ENCODE measurements at places on chromosomes 11 and 22.

DNA sequence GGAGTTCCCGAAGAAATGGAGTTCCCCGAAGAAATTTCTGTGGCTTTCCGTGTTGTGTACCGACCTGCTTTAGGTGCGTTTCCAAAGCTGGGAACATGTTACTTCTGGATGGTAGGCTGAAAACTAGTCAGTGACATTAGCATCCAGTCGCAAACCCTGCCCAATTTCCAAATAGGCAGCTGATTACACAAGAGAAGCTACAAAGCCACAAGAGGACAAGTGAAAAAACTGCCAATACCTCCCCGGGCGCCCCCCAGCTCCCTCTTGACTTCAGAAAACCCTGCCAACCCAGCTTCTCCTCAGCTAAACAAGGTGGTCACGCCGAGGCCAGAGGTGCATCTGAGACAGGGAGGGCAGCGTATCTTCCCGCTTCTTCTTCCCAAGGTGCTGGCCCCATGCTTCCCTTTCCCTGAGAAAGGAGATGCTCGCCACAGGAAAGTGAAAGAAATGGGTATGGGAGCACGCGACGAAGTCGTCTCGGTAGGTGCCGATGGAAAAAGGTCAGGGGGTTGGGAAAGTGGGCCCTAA is 551 bp downstream of the AGBL2 start:
- DNase-seq = no peak

- DNase-seq = no peak
Observed at GRCh38 chr11:118135051-118135795, 17.4 kb downstream of the SCN4B start.

GRCh38 chr22:36872084-36872483 is 11.3 kb downstream of the NCF4 start:
- no peak for DNase-seq

DNA sequence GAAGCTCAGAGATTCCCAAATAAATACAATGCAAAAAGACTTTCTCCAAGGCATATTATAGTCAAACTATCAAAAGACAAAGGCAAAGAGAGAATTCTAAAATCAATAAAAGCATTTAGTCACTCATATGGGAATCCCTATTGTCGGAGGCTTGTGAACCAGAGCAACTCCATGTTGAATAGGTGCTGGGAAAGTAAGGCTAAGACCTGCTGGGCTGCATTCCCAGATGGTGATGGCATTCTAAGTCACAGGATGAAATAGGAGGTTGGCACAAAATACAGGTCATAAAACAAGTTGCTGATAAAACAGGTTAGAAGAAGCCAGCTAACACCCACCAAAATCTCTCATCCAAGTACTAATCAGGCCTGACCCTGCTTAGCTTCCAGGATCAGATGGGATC is 84.5 kb downstream of the JRKL start:
- DNase-seq = no peak

- no peak for DNase-seq
Observed at GRCh38 chr11:126159719-126160344, 51.6 kb downstream of the RPUSD4 start.

DNA sequence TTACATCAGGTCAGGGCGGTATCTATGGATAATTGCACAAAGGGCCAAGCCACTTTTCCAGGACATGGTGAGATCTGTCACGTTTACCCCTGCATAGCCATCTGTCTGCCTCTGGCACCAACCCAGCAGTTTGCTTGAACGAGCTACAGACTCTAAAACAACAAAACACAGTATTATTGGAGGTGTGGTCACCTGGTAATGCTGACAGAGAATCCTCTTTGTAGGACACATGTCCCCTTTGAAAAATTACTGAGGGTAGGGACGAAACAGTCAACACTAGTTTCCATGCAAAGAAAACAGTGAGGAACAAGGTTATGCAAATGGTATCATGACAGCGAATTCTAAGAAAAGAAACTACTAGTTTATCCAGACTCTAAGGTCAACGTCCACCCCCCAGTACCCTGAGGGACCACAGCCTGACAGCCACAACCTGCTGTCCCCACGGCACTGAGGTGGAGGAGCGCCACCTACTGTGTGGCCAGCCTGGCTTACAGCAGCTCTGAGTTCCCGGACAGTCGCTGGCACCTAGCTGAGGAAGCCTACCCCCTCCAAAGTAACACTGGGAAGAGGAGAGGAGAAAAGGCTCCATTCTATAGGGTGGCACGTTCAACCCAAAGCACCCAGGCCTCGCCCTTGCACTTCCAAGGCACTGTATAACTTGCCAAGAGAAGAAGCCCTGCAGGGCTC is 117.4 kb upstream of the BID start:
- no peak for DNase-seq

GRCh38 chr11:12786891-12787290 is 112.7 kb downstream of the TEAD1 start:
- no peak for DNase-seq

DNA sequence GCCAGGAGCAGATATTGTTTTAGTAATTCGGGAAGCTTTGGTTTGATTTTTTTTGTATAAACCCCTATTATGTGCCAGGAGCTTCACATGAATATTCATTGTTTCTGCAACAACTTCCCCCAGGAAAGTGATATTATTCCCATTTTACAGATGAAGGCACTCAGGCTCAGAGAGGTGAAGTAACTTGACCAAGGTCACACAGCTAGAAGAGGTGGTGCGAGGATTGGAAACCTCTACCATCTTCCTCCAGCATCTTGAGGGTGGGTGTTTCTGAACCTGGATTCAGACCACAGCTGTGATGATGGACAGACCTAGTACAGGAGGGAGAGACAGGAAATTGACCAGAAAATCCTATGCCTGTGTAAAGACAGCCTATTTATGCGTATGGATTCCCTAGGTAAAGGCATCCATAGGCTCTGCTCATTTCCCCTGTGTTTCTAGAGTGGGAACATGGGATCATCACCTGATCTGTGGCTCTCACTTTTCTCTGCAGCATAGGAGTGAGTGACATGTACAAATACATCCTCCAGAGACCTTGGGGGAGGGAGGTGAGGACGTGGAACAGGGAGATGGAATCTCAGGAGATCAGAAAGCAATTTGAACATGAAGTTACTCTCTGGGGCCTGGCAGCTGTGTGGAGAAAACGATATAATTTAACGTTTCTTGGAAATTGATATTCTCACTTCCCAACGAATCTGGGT is 81.4 kb downstream of the TSPAN18 start:
- DNase-seq = no peak

GRCh38 chr11:75441804-75442132 is 8.8 kb upstream of the KLHL35 start:
- DNase-seq = no peak

DNA sequence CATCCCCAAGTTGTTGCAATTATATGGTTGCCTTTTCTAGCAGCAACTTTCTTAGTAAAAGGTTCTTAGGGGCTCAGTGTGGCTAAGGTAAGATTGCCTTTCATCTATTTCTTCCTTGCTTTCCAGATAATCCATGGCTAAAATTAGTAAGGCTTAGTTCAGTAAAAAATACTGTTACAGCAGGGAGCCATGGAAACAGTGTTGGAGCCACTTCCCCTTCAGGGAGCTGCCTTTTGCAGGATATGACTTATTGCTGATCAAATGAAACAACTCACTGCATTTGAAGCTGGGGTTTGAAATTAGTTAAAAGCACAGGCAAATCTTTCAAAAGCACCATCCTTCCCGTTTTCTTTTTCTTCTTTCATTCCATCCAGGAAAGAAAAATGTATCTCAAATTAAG is 184.3 kb downstream of the C11orf87 start:
- no peak for DNase-seq

DNA sequence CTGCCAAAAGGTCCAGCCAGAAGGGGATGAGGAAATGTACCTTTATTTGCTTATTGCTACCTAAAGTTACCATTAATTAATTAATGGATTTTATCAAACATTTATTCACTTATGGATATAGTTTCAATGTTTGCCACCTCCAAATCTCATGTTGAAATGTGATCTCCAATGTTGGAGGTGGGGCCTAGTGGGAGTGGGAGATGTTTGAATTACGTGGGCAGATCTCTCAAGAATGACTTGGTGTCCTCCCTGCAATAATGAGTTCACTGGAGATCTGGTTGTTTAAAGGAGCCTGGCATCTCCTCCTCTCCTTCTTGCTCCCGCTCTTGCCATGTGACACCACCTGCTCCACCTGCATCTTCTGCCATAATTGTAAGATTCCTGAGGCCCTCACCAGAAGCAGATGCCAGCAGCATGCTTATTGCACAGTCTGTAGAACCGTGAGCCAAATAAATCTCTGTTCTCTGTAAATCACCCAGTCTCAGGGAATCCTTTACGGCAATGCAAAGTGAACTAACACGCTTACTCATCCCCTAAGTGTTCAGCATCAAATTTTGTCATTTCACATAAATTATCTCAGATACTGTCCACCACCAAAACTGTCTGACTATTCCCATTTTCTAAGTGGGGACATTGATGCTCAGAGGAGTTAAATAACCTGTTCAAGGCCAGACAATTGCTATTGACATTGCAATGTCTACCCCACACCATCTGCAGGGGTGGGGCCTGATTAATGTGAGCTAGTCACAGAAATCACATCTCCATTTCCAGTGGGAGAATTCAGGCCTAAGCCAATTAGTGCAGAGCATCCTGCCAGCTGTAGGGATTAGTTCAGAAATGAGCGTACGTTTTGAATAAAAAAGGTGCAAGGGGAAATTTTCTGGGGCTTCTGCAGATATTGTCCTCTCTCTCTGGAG is 51.6 kb upstream of the SYN3 start:
- no peak for DNase-seq

All from forelimb muscle (tissue), 1 donor.